ENCODE measurements at places on chromosomes 5 and 9. TPM values are rescaled to one million over a fixed set of nuclear protein-coding genes. Genes with fewer than 3 reads are reported as not detected.
A peak's percentile ranks its signal among the peaks of the same experiment; 100 is the strongest.

SPINK5 gene
- total RNA-seq: 0.10 TPM

FOXD4L5 gene
- not detected for total RNA-seq

FABP6 gene
- not detected for total RNA-seq

GRCh38 chr9:71806901-71807307 lies 38.6 kb upstream of the CEMIP2 start:
- peak; percentile 80 for DNase-seq
